ENCODE measurements at places on chromosomes 4 and X. TPM values are rescaled to one million over a fixed set of nuclear protein-coding genes. Genes with fewer than 3 reads are reported as not detected.

Gene ERVMER34-1
- total RNA-seq, result 0.35 TPM

DNA sequence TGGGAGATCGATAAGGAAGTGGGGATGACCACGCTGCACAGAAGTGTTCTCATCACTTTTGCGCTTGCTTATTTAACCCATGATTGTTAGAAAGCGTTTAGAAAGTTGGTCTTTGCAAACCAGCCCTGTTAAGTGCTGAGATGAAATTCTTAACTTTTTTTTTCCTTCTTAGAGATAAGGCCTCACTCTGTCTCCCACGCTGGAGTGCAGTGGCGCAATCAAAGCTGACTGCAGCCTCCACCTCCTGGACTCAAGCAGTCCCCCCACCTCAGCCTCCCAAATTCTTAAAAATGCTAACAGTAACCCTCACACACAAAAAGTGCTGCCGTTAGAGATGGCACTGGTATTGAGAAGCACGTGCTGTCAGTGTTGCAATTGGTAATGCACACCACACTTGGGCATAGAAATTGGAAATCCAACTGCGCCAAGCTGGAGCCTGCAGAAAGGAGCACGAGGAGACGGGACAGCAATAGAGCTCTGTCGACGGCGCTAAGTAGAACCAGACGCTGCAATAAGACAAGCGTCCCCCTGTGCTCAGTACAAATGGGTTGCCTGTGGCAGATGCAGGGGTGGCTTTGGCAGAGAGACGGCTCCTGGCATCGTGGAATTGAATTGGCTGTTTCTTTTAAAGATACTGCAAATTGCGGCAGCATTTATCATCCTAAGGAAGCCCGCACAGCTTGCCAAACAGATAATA is 113.4 kb downstream of the TBL1X start:
- no peaks in the 10 kb centered on the region for H3K36me3 ChIP-seq
- no peak overlapping the region for H3K27ac ChIP-seq
- H3K4me1 ChIP-seq, result no peaks in the 10 kb centered on the region
- no peak for DNase-seq

Gene MAGEB17
- 0.09 TPM for total RNA-seq

Gene C4orf50
- under 0.01 TPM for total RNA-seq

Gene SLC25A6
- total RNA-seq, result 137 TPM

DNA sequence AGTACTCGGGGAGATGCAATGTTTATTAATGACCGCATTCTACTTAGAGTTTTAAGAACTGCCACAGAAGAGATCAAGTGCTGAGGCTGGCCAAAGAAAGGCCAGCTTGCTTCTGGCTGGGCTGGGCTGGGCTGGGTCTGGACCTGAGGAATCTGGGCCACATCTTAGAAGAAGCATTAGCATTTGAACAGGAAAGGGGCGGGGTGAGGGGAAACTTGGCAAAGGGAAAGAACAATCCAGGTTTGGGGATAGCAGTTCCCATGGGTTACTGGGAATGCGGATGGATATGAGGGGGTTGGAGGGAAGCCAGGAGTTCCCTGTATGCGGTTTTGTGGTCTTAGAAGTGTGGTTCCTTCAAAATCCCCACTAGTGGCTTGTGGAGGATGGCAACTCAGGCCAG is 83.3 kb downstream of the CLDN34 start:
- peak; percentile 53 for DNase-seq
- H3K36me3 ChIP-seq, result peaks cover 2% of the 10 kb centered on the region
- no peak overlapping the region for H3K27ac ChIP-seq
- H3K4me1 ChIP-seq, result peaks cover 36% of the 10 kb centered on the region
- H3K27me3 ChIP-seq, result peaks cover 35% of the 10 kb centered on the region

- H3K27me3 ChIP-seq, result peaks cover 26% of the 10 kb centered on the region
- peaks cover 63% of the 10 kb centered on the region for H3K4me1 ChIP-seq
- peak; percentile 76 for DNase-seq
Observed at GRCh38 chr4:2390784-2391421, 27.5 kb downstream of the ZFYVE28 start.

DNA sequence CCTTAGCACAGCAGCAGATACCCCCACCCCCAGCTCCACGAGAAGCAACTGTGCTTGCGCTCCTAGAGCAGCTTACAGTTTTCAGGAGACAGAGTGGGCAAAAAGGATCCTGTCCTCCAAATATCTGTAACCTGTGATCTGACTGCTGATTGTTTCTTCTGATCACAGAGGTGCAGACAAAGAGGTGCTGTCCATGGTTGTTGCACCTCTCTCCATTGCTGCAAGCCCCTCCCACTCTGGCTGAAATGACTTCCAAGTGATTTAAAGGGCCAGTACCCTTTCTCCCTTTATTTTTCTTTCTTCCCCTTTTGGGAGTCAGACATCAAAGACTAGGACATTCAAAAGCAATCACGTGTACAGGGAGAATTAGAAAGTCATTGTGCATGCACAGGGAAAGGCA is 205.3 kb upstream of the GEMIN8 start:
- H3K4me3 ChIP-seq, result no peak overlapping the region
- no peaks in the 10 kb centered on the region for H3K4me1 ChIP-seq
- no peak overlapping the region for H3K27ac ChIP-seq
- peaks cover 8% of the 10 kb centered on the region for H3K27me3 ChIP-seq

- DNase-seq, result no peak
- no peak overlapping the region for H3K27ac ChIP-seq
- no peaks in the 10 kb centered on the region for H3K36me3 ChIP-seq
- H3K27me3 ChIP-seq, result peaks cover 2% of the 10 kb centered on the region
- no peak overlapping the region for H3K4me3 ChIP-seq
Observed at GRCh38 chrX:6292599-6292998, 63.9 kb upstream of the NLGN4X start.

Gene VCX2
- not detected for total RNA-seq

GRCh38 chrX:129540722-129541184 is 694 bp downstream of the OCRL start:
- H3K4me3 ChIP-seq, result peak overlapping the region; percentile 65
- H3K4me1 ChIP-seq, result peaks cover 2% of the 10 kb centered on the region
- peaks cover 10% of the 10 kb centered on the region for H3K27me3 ChIP-seq
- H3K27ac ChIP-seq, result peak overlapping the region; percentile 67

Gene MAGED2
- 1,087 TPM for total RNA-seq

Gene FOXO4
- total RNA-seq, result 18.8 TPM

DNA sequence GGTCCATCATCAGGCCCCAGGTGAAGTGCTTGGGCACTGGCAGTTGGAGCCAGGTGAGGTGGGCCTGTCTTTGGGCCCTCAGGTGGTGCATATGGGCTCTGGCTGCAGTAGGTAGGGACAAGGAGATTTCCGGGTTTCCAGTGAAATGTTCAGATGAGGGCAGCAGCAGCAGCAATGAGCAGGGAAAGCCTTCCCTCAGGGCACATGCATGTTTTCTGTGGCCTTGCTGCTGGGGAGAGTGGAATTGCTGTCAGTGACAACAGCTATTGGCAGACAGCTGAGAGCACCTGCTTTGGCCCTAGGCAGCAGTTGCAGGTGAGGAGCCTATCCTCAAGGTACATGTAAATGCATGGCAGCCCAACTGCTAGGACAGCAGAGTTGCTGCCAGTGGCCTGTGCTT is 58.9 kb upstream of the QRFPR start:
- no peak overlapping the region for H3K27ac ChIP-seq
- H3K4me1 ChIP-seq, result no peaks in the 10 kb centered on the region
- H3K27me3 ChIP-seq, result no peaks in the 10 kb centered on the region
- no peak for DNase-seq
- H3K4me3 ChIP-seq, result no peak overlapping the region
- no peaks in the 10 kb centered on the region for H3K36me3 ChIP-seq

DNA sequence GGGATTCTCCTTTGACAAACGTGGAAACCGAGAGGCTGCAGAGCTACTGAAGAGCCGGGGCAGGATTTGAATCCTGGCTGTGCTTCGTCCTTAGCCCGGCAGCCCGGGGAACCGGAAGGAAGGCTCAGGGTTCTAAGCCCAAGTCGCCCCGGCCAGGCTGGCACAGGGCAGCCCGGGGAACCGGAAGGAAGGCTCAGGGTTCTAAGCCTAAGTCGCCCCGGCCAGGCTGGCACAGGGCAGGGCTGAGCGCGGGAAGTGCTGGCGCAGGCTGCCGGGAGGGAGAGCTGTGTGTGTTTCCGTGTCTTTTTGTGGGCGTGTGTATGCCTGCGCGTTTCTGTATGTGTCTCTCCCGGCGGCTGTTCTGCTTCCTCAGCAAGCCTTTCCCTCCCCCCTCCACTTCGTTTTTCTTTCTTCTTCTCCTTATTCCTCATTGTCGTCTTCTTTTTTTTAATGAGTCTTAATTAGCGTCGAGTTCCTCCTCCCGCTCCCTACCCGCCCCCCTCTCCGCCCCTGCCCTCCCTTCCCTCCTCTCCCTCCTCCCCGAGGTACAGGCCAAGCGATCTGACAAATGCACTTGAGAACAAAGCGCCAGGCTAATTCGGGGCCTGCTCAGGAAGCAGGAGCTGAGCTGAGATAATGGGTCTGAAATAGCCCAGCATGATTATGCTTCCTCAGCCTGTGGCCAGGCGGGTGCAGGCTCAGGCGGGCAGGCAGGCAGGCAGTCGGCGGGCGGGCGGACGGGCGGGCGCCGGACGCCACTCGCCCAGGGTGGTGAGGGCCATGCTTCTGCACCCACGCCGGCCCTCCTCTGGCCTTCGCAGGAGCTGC is 65.9 kb downstream of the EFNB1 start:
- peak; percentile 83 for DNase-seq
- peaks cover 64% of the 10 kb centered on the region for H3K4me1 ChIP-seq
- no peaks in the 10 kb centered on the region for H3K36me3 ChIP-seq
- H3K27me3 ChIP-seq, result peaks cover 45% of the 10 kb centered on the region
- peak overlapping the region; percentile 79 for H3K27ac ChIP-seq

GRCh38 chr4:160370046-160370445 is 1267.2 kb downstream of the RAPGEF2 start:
- H3K4me3 ChIP-seq, result no peak overlapping the region
- H3K36me3 ChIP-seq, result no peaks in the 10 kb centered on the region
- no peak for DNase-seq
- H3K4me1 ChIP-seq, result no peaks in the 10 kb centered on the region
- no peaks in the 10 kb centered on the region for H3K27me3 ChIP-seq

- peaks cover 4% of the 10 kb centered on the region for H3K4me1 ChIP-seq
- DNase-seq, result peak; percentile 83
- H3K27ac ChIP-seq, result peak overlapping the region; percentile 42
- no peak overlapping the region for H3K4me3 ChIP-seq
Observed at GRCh38 chrX:17597836-17598439, 139.4 kb upstream of the SCML1 start.

DNA sequence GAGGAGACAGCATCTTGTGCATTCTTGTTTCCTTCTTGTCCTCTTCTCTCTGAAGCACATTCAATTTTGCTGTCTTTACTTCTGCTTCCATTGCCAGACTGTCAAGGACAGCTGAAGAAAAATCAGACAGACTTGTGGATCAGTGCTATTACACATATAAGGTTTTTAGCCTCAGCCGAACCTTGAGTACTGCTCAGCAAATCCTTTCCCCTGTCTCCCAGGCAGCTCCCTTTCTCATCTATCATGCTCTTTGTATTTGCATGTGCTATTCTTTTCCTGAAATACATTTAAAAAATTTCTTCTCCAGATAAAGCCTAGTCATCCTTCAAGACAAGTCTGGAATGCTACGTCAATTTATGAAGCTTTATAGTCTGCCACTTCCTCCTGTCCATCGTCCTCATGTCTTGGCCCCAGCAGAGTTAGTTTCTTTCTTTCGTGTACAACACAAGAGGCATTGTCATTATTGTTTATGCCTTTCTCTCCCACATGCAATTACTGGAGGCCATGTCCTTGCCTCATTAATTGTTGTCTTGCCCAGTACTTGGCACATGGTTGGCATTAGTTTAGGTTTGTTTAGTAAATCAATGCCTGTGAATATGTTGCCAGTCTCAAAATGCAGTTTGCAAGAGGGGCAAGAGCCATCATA is 45.1 kb downstream of the ADGRL3 start:
- peak; percentile 9 for DNase-seq
- H3K36me3 ChIP-seq, result no peaks in the 10 kb centered on the region
- H3K4me3 ChIP-seq, result no peak overlapping the region
- H3K4me1 ChIP-seq, result peaks cover 3% of the 10 kb centered on the region
- H3K27ac ChIP-seq, result peak overlapping the region; percentile 76
- H3K27me3 ChIP-seq, result no peaks in the 10 kb centered on the region

GRCh38 chr4:14917298-14917633 is 85.0 kb upstream of the CPEB2 start:
- no peaks in the 10 kb centered on the region for H3K36me3 ChIP-seq
- H3K27ac ChIP-seq, result no peak overlapping the region
- no peak for DNase-seq
- no peaks in the 10 kb centered on the region for H3K4me1 ChIP-seq

GRCh38 chr4:76589402-76589801 is 154.4 kb downstream of the SHROOM3 start:
- no peaks in the 10 kb centered on the region for H3K27me3 ChIP-seq
- no peak overlapping the region for H3K4me3 ChIP-seq
- H3K27ac ChIP-seq, result peak overlapping the region; percentile 84

DNA sequence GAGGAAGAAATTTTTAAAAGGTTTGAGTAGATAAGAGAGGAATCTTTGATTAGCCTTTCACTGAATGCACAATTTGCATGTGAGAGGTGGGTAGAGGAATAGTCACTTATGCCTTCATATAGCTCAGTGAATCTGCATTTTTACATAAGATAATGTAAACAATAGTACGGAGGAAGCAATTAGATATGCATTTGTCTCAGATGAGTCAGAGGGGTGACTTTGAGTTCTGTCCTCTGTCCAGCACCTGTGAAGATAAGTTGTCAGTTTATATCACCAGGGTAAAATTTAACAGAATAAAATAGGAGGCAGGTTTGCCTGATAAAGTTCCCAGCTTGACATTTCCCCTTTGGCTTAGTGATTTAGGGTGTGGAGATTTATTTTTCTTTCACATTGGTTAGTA is 841.9 kb downstream of the PCDH18 start:
- no peak for DNase-seq
- no peaks in the 10 kb centered on the region for H3K27me3 ChIP-seq
- H3K27ac ChIP-seq, result no peak overlapping the region

Gene AMOT
- 17.6 TPM for total RNA-seq

DNA sequence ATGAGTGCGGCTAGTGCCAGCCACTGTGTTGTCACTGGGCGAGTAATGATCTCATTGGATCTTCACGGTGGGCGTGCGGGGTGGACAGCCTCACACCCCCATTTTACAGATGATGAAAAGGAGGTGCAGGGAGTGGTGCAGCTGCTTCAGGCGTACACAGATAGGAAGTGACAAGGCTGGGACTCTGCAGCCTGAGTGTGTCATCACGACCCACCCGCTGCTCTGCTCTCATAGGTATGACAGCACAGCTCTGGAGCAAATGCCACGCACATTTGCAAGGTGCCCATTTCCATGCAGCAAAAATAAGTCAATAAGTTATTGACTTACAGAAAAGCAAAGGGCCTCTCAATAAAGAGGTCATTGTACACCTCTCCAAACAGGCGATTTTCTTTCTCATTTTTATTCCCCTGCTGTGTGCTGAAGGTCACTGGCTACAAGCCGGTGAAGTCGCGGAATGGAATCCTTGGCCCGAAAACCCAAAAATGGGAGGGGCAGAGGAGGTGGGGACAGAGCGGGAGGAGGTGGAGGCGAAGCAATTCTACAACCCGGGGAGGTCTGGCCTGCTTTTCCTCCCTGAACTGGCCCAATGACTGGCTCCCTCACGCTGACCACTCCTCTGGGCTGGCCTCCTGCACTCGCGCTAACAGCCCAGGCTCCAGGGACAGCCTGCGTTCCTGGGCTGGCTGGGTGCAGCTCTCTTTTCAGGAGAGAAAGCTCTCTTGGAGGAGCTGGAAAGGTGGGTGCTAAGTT is at the start of gene SOD3:
TSS of gene SOD3 (plus strand) at position 658 of the 750 bp plus-strand sequence. CDS start 3,949 bp downstream, outside the sequence.
- peak within 1 kb of the TSS; percentile 91 for H3K27ac ChIP-seq
- H3K4me3 ChIP-seq, result peak within 1 kb of the TSS; percentile 35

Gene FGD1
- 7.0 TPM for total RNA-seq
